Large intestine (tissue), 12 donors: ENCODE measurements at places on chromosomes 12 and 14. TPM values are rescaled to one million over a fixed set of nuclear protein-coding genes. Genes with fewer than 3 reads are reported as not detected.

Gene IL31
- polyA plus RNA-seq = not detected

GRCh38 chr12:99619389-99620158 lies 28.0 kb upstream of the GARIN6 start:
- DNase-seq = no peak

Gene IL23A
- 0.75 TPM for polyA plus RNA-seq

Gene RPGRIP1
- 0.49 TPM for polyA plus RNA-seq

GRCh38 chr12:19018302-19018970 lies 111.1 kb upstream of the PLEKHA5 start:
- no peak for DNase-seq

DNA sequence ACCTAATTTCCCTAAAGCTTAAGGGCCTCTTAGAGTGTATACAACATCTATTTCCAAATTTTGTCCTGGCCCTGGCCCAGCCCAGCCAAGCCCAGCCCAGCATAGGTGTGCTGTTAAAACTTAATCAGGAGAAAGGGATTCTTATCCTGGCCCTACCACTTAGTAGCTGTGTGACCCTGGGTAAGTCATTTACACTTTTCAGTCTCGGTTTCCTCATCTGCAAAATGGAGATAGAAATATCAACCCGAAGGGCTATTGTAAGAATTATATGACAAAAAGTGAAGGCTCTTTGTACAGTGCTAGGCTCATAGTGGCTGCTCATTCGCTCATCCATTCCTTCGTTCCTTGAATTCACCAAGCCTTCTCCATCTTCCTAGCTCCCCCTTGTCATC lies 442 bp downstream of the ERG28 start:
- no peak for DNase-seq

Gene SLC5A8
- polyA plus RNA-seq = 0.22 TPM

DNA sequence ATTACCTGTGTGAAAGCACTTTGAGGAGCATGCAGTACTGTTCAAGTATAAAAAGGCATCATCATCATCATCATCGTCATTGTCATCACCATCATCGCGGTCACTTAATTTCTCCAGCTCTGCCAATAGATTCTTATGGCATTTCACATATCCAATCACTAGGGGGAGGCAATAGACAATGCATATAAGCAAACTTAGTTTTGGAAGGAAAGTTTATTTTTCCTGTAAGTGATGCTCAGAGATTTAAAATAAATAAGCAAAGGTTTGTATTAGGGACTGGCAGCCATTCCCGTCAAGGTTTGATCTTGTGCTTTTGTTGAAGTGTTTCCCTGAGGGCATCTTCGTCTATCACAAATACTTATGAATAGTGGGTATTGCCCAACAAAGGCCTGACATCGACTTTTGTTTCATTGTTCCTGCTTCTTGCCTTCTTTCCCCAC lies 127.4 kb downstream of the KTN1 start:
- DNase-seq = no peak

Gene TSHR
- polyA plus RNA-seq = 0.16 TPM

Gene UNC79
- 1.5 TPM for polyA plus RNA-seq

- DNase-seq = no peak
Observed at GRCh38 chr12:125098676-125099408, 33.6 kb downstream of the AACS start.

- no peak for DNase-seq
Observed at GRCh38 chr12:118581371-118581770, 205.0 kb downstream of the SUDS3 start.

Gene LHX5
- not detected for polyA plus RNA-seq

DNA sequence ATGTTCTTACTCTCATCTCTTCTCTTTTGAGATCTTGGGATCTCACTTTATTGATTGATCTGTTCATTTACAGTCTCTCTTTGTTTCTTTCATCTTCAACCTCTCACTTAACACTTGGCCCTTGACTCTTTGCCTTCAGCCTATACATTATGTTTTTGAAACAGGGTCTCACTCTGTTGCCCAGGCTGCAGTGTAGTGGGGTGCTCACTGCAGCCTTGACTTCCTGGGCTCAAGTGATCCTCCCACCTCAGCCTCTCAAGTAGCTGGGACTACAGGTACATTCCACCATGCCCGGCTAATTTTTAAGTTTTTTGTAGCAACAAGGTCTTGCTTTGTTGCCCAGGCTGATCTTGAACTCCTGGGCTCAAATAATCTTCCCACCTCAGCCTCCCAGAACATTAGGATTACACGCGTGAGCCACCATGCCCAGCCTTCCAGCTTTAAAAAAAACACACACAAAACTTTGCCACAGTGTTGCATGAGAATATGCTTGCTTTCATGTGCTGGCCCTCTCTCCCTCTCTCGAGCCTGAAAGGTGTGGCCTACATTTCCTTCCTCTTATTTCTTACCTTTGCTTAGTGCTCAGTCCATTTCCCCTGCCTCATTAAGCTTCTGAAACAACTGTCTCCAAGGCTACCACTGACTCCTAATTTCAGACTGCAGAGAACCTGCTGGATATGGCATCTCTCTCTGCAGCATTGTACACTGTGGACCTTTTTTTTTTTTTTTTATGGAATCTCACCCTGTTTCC lies 9.9 kb downstream of the DIP2B start:
- DNase-seq = no peak

GRCh38 chr12:113268621-113269020 lies 47.4 kb downstream of the TPCN1 start:
- DNase-seq = no peak

DNA sequence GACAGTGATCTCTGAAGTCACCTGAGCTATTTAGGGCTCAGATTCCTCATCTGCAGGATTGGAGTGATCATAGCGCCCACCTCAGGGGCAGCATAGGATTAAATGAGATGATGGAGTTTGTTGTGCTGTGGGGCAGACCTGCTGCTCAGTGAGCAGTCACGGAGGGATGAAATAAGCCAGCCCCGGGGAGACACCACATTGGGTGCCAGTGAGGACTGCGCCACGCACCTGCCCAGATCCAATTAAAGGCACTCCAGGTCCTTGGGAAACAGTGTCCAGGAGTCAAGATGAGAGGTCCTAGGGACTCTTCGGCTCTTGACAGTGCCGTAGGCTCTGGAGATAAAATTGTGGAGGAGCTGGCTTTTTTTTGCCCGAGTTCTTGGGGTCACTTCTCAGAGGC lies 166.2 kb downstream of the ADGRD1 start:
- no peak for DNase-seq

- no peak for DNase-seq
Observed at GRCh38 chr12:122393817-122394216, 28.7 kb downstream of the CLIP1 start.

Gene OR6C1
- polyA plus RNA-seq = not detected

Gene TAS2R7
- not detected for polyA plus RNA-seq

GRCh38 chr12:82651489-82651888 lies 35.2 kb upstream of the TMTC2 start:
- DNase-seq = no peak

Gene SYCP3
- polyA plus RNA-seq = 1.7 TPM

DNA sequence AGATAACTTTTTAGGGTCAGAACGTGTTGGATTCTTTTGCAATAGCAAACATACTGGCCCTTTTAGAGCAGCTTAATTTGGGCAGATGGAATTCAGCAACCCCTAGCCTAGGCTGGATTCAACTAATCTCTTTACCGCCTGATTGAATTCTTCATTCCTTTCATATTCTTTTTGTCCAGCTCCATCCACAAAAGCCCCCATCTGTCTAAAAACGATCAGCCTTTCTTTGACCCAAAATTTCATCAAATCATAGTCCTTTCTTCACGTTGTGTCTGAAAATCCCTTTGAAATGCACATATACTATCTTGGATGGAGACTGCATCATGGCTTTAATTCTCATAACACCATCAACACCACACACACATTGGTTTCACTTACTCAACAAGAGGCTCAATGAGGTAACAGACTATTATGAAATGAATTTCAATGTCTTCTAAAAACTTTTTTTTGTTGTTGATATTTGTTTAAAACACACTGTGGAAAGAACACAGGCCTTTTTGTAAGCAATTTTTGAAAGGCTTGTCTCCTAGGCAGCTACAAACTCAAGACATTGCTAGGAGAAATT lies 128.0 kb upstream of the EEA1 start:
- DNase-seq = no peak

GRCh38 chr14:98312006-98312405 lies 960.0 kb downstream of the BCL11B start:
- DNase-seq = no peak

- no peak for DNase-seq
Observed at GRCh38 chr12:121107681-121108080, 25.0 kb upstream of the P2RX7 start.
